ENCODE measurements at places on chromosomes 1 and 21.

- no peak for DNase-seq
Observed at GRCh38 chr1:109792056-109792831, 28.5 kb upstream of the EPS8L3 start.

GRCh38 chr1:109080441-109081082, 4.8 kb upstream of the TAF13 start:
- DNase-seq: no peak

- DNase-seq: no peak
Observed at GRCh38 chr21:45098867-45099266, 24.5 kb downstream of the ADARB1 start.

DNA sequence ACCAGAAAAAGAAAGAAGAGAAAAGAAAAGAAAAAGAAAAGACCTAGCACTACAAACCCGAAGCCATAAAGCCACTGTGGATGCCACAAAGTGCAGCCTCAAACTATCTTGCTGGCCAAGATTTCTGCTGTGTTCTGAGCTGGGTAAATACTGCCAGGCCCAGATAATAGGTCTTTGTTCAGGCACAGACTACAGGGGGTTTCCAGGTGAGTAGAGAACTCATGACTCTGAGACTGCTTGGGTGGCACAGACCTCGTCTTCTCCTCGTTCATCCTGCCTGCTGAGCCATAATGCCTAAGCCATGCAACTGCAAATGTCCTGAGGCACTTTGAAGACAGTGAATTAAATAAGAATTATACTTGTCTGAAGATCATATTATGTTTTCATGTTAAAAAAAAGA, 651.8 kb downstream of the LMO4 start:
- no peak for DNase-seq

DNA sequence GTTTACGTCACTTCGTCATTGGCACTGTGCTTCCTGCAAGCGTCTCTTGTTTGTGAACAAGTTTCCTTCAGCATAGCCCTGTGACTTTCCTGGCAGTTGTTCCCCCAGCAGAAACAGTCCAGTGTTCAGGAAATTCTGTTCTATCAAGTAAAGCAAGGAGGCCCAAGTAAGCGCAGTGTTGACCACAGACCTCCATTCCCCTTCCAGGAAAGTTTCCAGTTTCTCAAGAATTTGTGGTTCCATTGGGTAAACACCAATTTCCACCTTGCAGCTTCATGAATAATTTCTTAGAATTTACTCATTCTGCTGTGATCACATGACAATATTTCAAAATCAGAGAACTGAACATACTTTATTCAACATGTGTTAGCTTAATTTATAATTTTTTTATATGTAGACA, 88.5 kb upstream of the ETV3 start:
- DNase-seq: no peak

GRCh38 chr1:192835116-192835515, 26.3 kb downstream of the RGS2 start:
- no peak for DNase-seq

DNA sequence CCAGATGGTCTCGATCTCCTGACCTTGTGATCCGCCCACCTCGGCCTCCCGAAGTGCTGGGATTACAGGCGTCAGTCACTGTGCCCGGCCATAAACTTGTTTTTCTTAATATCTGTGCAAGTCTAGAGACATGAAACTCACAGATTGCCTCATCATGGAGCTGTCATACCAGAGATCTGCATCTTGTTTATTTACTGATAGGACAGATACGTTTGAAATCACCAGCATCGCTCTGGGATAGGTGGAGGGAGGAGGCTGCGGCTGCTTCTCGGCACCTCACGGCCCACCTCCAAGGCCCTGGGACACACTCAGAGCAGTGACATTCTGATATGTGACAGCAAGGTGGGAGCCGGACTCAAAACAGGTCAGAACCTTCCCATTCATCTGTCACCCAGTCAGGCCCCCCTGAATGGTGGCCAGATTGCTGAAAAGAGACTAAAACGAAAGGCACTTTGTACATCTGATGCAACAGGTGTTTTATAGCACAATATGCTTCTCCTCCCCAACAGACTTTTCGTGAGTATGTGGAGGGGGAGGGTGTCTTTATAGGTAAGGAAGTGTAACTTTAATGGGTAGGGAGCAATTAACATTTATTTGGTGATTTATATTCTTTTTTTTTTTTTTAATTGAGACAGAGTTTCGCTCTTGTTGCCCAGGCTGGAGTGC, 18.1 kb upstream of the LSM10 start:
- DNase-seq: no peak

- DNase-seq: no peak
Observed at GRCh38 chr1:227949341-227949921, 1.7 kb upstream of the WNT9A start.

DNA sequence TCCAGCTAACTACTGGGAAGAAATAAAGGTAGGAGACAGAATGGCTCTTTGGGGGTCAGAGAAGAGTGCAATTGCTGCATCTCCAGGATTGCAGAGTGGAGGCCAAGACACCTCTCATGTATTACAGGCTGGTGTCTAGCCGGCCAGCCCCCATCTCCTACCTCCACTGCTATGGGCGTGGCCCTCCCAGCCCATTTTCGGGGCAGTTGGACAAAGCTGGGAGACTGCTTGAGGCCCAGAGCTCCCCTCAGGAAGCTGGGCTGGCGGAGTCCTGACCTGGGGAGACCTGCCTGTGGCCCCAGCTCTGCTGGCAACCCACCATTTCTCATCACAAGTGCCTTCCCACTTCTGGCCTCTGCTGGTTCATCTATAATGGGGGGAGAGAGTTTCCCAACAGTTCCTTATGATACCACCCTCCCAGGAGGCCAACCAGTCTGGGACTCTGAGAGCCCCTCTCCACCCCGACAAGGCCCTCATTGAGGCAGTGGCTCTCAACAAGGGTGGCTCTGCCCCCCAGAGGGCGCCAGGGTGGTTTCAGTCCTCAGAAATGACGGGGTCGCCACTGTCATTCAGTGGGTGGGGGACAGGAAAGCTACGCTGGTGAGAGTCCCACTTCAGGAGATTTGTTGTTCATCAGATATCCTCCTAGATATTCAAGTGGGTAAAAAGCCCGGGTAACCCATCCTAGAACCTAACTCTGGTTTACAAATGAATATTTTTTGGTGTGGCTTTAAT, 11.5 kb downstream of the RAP1GAP start:
- no peak for DNase-seq

- DNase-seq: no peak
Observed at GRCh38 chr1:184910691-184911091, 63.6 kb downstream of the NIBAN1 start.

DNA sequence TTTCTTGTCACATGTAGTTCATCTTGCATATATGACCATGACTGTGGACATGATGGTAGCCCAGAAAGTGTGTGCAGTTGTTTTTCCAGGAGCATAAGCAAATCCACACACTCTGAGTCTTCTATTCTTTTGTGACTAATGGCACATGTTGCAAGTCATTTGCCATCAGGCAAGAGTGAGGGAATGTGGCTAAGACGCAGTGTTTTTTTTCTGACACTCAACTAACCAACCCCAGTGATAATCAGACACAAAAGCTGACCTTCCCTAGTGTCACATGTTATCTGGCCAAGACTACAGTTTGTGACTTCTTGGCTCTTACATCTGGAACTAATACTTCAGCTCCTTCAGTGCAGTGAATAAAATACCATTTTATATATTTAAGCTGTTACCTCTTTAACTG, 108.8 kb downstream of the ITSN1 start:
- DNase-seq: no peak

DNA sequence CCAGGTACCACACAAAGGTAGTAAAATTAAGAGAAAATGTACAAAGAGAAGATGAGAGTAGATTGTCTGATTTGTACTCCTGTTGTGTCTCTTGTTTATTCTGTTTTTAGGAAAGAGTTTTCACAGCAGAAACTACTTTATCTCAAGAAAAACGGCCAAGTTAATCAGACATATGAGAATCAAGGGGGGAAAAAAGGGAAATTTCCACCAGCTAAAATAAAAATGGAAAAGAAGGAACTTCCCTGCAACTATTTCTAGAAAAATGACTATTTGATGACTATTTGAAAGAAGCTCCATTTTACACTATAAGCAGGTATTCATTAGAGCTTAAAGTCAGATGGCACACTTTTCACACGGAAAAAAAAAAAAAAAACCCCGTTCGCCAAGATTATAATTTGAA, 56.5 kb downstream of the EPRS1 start:
- DNase-seq: no peak

- DNase-seq: no peak
Observed at GRCh38 chr1:20663365-20663764, 2.2 kb upstream of the DDOST start.

DNA sequence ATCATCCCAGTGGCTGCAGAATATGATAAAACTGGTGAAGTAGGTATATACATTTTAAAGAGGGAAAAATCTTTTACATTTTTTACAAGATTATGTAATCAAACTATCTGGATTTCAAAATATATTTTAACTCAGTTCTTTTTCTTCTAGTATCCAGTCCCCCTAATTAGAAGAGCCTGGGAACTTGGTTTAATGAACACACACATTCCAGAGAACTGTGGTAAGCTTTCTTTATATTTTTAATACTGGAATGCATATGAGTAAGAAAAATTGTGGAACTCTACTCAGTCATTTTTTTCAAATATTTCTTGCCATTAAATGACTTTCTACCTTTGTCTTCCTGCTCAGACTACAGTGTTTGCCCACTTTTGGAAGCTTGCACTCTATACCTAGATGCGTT, 8.2 kb downstream of the ACADM start:
- no peak for DNase-seq

DNA sequence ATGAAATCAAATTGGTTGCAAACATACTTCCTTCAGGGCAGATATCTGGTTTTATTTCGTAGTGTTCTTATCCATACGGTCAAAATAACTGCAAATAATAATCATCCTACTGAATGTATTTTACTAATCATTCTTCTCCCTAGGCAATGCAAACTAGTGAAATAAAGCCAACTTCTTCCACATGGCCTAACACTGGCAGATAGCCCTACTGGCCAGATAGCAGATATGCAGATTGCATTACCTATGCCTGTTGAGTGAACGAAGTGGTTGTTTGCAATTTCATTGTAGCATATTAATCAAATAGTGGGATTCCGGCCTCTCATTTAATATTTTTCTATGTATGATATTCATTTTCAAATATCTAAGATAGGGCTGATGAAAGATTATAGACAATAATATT, 116.2 kb downstream of the CENPF start:
- no peak for DNase-seq

DNA sequence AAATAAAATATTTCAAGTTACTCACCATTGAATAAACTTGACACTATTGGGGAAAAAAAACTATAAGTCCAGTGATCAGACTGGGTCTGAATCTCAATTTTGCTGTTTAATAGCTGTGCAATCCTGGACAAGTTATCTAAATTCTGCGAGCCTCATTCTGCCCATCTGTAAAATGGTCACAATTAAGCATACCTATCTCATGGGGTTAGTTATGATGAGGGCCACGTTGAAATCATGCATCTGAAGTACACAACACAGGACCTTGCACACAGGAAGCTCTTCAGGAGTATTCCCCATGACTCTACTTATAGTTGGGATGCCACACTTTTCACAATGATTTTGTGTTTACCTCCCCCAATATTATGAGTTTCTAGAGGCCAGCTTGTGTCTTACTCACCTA, 3.8 kb upstream of the HTR1D start:
- no peak for DNase-seq
